HFFc6 (cell line): ENCODE measurements at places on chromosomes 4 and X.

GRCh38 chrX:149493567-149494562 is 11.2 kb downstream of the IDS start:
- DNase-seq, result no peak

DNA sequence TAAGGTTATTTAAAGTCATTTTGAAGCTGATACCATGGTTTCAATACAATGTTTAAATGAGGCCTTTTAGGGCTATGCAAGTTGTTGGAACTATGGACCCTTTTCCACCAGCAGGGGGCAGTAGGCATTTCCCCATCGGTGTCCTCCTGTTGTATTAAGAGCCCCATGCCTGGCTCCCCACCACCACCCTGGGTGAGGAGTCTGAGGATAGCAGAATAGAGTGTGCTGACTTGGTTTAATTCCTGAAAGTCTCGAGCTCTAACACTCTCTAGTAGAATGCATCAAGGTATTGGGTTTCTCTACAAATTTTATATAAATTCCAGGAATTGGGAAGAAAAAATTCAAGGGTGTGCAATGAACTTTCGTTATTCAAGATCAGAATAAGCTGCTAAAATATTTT is 234.8 kb upstream of the JADE1 start:
- peak; percentile 44 for DNase-seq

GRCh38 chr4:124783847-124784246 is 71.3 kb upstream of the ANKRD50 start:
- peak; percentile 57 for DNase-seq

DNA sequence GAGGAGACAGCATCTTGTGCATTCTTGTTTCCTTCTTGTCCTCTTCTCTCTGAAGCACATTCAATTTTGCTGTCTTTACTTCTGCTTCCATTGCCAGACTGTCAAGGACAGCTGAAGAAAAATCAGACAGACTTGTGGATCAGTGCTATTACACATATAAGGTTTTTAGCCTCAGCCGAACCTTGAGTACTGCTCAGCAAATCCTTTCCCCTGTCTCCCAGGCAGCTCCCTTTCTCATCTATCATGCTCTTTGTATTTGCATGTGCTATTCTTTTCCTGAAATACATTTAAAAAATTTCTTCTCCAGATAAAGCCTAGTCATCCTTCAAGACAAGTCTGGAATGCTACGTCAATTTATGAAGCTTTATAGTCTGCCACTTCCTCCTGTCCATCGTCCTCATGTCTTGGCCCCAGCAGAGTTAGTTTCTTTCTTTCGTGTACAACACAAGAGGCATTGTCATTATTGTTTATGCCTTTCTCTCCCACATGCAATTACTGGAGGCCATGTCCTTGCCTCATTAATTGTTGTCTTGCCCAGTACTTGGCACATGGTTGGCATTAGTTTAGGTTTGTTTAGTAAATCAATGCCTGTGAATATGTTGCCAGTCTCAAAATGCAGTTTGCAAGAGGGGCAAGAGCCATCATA is 45.1 kb downstream of the ADGRL3 start:
- DNase-seq, result no peak

DNA sequence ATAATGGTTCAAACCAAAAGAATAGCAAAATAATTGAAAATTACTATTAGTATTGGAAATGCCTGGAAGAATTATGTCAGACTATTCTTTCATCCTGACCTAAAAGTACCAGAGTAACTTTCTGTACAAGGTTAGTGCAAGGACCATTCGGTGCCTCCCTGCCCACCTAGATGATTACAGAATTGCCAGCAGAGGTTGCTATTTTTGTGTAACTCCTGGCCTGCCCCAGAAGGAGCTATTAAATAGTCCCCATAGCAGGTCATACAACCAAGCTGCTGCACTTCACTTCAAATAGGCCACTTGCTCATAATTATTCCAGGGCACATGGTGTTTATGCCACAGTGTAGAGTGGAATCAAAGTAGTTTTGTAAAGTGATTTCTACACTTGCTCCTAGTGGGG is 831.1 kb upstream of the PABPC4L start:
- no peak for DNase-seq

GRCh38 chr4:128718768-128719167 is 90.7 kb upstream of the JADE1 start:
- DNase-seq, result peak; percentile 68

DNA sequence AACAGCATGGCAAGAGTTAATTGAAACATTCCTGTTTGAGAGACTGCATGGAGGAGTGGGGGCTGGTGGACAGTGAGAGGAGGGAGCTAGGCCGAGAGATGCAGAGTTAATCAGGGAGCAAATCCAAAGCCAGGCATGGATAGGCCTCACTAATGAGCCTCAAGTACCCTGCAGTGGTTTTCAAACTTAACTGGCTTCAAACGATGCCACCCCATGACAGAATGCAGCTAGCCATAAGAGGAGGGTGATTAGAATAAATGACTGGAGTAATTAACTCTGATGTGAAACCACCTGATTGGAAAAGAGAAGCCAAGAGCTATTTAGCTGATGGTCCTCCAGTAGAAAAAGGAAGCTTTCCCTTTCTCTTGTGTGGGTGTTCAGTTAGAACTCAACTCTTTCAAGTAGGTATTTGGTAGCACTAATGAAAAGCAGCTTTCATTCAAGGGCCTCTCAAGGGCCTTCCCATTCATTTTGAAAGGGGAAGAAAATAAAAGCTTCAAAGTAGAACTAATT is 215.4 kb upstream of the MAB21L2 start:
- no peak for DNase-seq

GRCh38 chr4:149343614-149344013 is 472.0 kb downstream of the IQCM start:
- DNase-seq, result no peak

DNA sequence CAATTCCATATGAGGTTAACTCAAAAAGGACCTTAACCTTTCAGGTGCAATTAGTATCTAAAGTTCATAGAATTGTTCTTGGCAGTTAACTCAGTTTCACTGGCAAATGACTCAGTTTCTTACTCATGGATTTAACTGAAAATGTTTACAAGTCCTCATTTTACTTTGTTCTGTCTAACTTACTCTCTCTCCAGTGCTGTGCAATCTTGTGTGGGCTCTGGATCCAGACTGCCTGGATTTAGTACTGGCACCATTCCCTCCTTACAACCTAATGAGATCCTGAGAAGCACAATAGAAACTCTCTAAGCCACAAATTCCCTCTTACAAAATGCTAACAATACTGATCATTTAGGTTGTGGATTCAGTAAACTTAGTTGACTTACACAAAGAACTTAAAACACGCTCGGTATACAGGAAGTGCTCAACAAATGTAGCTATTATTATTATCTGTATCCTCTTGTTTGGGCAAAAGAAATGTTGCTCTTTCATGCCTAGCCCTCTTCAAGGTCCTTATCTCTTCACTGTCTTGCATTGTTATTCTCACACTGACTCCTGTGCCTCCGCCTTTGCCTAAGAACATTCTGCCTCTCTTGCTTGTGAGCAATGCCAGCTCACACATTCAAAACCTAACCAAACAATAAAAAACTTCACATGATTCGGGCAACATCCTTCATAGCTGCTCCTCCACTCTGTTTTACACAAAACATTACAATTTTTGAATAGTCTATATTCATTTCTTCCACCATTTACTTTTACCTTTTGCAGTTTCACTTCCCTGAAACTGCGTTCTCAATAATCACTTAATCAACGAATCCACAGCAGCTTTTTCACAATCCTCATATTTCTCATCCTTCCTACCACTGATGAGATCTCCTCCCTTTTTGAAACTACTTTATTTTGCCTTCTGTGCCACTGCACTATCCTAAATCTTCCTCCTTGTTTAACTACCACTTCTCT is 91.8 kb downstream of the PDE5A start:
- peak; percentile 43 for DNase-seq

GRCh38 chrX:140164391-140164790 is 199.1 kb upstream of the CXorf66 start:
- no peak for DNase-seq

DNA sequence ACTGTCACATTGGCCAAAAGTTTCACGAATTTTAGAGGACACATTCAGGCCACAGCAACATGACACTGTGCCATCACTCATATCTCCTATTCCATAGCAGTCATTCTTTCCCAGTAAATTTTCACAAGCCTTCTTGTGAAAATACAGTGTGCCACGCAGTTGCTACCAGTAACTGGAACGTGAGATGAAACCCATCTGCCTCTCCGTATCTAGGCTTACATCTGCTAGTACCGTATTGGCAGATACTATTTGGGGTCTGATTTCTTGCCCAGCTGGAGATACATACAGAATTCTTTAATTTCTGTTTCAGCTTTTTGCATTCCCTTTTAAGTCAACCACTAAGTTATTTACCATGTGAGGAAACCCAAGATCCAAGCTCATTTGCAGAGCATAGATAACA is 8.7 kb upstream of the FAM241A start:
- DNase-seq, result no peak

- no peak for DNase-seq
Measured at GRCh38 chr4:104490096-104490769, 4.5 kb downstream of the CXXC4 start.

DNA sequence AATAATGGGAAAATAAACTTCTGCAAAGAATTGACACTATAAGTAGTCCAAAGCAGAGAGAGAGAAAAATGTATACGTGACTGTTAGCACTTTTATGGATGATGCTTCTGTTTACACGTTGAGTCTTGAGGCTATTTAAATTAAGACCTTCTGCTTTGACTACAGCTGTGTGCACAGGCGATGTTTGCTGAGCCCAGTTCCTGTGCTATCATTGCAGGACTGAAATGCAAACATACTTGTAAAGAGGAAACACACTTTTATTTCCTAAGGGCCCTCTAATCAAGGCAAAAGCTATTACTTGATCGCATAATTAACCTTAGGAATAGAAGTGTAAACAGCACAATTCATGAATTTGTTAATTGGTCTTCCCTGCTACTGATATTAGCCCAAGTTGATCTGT is 226.9 kb downstream of the FBXW7 start:
- DNase-seq, result no peak

- no peak for DNase-seq
Measured at GRCh38 chrX:112636288-112636687, 43.5 kb downstream of the LHFPL1 start.

GRCh38 chrX:21509912-21510311 is 135.7 kb downstream of the CNKSR2 start:
- DNase-seq, result peak; percentile 12

- DNase-seq, result no peak
Measured at GRCh38 chr4:183413234-183414200, 30.9 kb upstream of the CDKN2AIP start.

DNA sequence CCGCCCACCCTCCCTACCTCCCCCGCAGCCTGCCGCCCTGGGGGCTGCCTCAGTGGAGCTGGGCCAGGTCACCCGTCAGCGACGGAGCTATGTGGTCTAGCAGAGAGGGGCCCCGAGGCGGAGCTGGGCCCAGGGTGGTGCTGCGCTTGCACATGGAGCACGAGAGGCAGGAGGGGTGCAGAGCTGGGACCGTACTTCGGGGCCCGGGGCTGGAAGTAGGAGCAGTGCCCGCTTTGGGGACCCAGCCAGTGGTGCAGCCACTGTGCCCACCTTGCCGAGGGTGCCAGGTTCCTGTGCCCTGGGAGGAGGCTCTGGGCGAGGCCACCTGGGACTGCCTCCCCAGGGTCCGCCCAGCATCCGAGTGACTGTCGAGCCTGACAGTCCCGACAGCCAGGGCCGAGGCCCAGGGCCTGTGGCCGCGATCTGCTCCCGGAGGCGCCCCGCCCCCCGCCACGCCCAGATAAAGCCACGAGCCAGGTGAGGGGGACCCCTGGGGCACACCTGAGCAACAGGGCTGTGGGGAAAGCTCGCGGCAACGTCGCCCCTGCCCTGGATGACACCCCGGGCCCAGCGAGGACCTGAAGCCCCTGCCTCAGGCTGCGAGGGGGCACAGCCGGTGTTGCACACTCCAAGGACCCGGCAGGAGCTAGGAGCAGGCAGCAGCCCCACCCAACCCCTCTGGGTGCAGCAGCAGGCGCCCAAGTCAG is 117.5 kb downstream of the DNAAF6 start:
- DNase-seq, result no peak

- no peak for DNase-seq
Measured at GRCh38 chrX:154477891-154478477, 1.1 kb downstream of the LAGE3 start.

GRCh38 chr4:111323916-111324315 is 701.0 kb upstream of the PITX2 start:
- DNase-seq, result no peak

GRCh38 chrX:6292599-6292998 is 63.9 kb upstream of the NLGN4X start:
- no peak for DNase-seq

DNA sequence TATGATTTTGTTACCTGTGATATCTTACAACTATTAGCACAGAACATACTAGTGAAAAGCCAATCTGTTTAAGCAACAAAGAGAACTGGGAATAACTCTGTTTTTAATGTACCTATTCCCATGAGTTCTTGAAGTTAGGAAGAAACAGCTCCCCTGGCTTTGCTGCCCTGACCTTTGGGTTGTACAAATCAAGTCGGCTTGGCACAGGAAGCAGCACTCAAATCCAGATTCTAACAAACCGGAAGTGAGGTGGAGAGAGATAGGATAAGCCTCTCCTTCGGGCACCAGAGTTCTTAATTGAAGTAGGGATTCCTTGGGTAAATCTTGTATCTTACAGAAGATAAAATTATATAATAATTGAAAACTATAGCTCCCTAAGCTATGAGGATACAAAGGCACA is 144.8 kb upstream of the CPEB2 start:
- no peak for DNase-seq

DNA sequence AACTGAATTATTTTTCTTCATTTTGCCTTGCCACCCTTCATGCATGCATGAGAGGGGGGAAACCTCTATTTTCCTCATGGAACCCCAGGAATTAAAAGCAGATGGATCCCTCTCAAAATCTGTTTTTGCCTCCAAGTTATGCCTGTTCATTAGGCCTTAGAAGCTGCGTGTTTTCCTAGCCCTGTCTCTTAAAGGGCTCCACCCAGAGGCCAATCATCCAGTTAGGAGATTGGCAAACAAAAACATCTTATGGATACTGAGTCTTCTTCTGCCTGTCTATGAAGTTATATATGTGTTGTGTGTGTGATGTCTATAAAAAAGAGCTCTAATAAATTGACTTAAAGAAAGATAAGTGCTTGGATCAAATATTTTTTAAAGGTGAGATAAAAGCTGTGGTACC is 142.9 kb downstream of the ANAPC10 start:
- no peak for DNase-seq

DNA sequence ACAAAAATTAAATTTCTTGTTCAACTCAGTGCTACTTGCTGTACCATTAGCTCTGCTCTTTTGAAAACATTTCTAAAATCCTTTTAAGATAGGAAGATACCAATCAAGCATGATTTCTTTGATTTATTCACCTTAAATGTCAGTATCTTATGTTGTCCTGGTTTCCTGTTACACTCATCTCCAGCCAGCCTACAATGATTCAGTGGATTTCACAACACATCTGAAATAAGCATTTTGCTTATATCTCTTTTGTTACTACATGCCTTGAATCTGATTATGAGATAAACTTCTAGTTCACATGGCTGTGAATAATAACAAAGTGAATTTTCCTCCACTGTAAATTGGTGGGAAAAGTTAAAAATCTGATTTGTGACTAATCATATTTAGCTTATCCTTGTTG is 112.5 kb upstream of the BMP3 start:
- peak; percentile 48 for DNase-seq

DNA sequence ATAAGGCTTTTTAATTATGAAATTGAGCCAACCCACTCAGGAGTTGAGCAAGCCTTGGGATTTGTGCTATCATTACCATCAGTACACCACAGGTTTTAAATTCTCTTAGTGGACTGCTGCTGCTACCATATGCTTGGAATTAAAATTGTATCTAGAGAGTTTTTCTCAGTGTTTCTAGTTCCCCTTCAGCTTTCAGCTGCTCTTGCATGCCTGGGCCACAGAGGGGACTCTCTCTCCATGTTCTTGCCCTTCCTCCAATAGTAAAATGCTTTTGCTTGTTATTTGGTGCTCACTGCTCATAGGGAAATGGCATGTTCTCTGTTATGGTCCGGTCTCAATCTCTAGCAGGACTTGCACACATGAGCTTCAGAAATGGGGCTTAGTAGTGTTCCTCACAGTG is 101.9 kb downstream of the IGSF1 start:
- DNase-seq, result no peak
